CD4-positive, alpha-beta T cell treated with Interleukin-21 for 1 hour (primary cell): ENCODE measurements at places on chromosomes 3 and 15.
A peak's percentile ranks its signal among the peaks of the same experiment; 100 is the strongest.

- no peak for DNase-seq
Observed at GRCh38 chr15:75989045-75989444, 23.2 kb downstream of the NRG4 start.

DNA sequence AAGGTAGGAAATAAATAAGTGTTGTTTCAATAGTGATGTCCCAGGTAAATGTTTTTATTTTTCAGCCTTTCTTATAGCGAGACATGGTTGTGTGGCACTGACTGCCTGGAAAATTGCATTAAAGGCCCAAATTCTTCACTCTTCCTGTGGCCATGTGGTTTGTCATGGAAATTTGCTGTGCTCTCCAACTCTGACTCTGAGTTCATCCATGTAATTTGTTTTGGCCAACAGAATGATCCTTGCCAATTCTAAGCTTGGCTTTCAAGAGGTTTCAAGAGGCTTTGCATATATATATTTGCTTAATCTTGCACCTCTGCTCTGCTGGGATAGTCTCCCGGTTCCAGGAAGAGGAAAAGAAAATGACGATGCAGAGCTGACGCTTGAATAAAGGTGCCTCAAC lies 107.5 kb upstream of the ARHGEF26 start:
- DNase-seq: no peak

DNA sequence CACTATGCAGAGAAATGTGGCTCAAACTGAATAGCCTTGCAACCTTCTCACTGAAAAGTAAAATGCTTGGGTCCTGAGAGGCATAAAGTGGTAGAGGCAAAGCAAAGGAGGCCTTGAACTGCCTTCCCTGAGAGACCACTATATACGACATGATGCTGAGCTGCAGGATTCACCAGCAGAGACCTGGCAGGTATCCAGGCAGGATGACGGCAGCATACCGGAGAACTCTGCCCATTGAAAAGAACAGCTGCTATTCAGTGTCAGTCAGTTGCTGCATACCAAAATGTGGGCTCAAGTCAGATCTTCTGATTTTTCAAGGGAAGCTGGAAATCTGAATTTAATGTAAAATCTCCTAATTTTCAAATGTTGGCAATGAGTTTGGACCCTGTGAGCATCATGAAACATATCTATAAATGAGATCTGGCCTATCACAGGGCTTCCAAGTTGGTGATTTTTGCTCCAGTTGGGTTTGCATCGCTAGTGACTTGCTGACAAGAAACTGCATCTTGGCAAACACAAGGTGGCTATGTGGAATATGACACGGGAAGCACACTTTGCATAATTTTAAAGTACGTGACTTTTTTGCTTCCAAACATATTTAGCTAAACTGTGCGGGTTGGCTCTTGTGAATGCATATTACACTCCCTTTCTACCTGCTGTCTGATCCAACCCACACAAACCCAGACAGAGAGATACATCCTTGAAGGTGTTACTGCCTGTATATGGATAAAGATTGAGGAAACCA lies 529.0 kb downstream of the AGBL1 start:
- no peak for DNase-seq

GRCh38 chr15:43879386-43880355 lies 52.9 kb downstream of the WDR76 start:
- DNase-seq: no peak

GRCh38 chr3:150278843-150279381 lies 129.2 kb upstream of the TSC22D2 start:
- no peak for DNase-seq

DNA sequence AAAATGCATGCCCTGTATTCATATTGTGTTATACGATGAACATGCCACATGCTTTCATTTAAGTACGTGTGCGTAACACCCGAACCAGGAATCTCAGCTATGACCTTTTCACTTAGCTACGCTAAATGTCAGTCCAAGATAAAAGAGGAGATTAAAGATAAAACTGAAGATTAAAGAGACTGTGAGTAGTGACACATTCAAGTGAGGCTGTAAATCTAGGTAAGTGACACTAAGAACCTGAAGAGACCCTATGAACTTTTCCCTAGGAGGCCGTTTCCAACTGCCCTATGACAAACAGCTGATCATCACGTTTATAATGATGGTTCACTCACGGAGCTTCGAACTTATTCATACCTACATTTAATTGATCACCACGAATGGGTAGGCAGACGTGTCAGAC lies 32.2 kb downstream of the TFRC start:
- DNase-seq: no peak

DNA sequence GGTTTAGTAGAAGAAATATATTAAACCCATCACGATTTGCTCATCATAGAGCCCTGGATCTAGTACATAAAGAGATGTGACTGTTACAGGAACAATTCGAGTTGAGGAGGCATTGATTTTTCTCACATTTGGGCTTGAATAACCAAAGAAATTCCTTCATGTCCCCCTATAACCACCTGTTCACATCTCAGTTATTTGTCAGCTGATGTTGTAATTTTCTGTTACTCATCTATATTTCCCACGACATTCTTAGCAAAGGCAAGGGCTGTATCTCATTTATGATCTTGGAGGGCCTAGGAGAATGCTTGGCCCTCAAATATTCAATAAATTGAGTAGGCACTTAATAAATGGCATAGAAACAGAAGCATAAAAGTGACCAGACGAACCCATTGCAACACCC lies 36.4 kb upstream of the GYG1 start:
- no peak for DNase-seq

DNA sequence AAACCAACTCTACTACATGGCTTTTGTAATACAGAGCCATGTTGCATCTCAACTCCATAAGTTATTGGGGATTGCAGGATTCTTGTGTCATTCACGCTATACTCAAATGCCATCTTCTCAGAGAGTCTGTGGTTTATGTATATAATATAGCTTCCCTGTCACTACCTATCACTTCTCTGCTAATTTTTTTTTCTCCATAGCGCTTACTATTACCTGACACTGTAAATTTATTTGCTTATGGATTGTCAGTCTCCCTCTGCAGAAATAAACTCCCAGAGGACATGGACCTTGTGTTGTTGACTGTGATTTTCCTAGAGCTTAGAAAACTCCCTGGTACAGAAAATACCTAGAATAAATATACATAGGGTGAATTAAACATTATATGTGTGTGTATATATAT lies 990.5 kb downstream of the TBL1XR1 start:
- no peak for DNase-seq

DNA sequence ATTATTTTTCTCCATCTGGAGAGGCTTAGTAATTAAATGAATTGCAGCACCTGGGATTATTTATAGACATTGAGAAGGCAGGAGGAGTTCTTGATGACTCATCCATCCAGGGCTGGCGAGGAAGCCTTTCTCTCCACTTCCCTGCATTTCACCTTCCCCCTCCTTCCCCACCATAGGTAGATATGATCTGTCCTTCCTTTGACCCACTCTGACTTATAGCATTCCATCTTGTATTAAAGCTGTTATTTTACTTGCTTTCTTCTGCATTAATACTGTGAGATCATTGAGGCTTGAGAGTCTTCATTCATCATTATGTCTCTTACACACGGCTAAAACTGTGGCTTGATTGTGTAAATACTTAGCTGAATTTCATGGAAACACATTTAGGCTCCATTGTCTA lies 288.8 kb downstream of the FEZF2 start:
- DNase-seq: no peak

- no peak for DNase-seq
Observed at GRCh38 chr3:154886437-154886836, 193.7 kb upstream of the MME start.

DNA sequence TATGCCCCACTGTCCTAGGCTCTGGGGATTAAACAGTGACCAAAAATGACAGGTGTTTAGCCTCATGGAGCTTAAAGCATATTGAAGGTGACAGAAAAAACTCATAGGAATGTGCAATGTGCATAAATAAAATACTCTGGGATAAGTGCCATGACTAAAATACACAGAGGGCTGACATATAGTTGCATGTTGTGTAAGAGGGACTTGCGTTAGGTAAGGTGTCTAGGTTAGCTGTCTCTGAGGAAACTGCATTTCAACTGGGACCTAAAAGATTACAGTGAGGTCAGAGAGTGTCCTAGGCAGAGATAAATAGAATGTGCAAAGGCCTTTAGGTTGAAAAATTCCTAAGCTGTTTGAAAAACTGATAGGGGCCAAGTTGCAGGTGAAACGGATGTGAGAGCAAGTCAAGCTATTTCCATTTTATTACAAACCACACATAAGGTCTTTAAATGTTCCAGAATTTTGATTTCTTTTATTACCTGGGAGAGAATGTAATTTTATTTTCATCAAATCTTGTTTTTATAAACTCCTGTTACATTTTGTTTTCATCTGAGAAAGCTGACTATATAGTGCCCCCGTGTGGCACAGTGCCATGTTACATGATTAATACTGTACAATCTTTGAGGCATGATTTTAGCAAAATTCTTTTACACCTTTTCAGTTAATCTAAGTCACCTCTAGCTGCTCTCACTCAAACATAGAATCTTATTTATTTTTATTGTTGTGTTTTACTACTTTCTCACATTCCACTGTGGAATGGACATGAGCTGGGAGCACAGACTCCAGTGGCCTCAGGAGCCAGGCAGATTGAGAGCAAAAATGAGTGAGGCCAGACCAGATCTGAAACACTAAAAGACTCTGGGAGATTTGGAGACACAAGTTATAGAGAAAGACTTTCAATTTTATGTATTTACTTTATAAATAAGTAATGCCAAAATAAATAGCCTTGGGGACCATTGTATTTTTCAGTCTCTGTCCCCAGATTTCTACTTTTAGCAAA lies 259.6 kb upstream of the ZNF717 start:
- DNase-seq: no peak

- peak; percentile 20 for DNase-seq
Observed at GRCh38 chr3:42749753-42750231, 23.3 kb downstream of the CCDC13 start.

DNA sequence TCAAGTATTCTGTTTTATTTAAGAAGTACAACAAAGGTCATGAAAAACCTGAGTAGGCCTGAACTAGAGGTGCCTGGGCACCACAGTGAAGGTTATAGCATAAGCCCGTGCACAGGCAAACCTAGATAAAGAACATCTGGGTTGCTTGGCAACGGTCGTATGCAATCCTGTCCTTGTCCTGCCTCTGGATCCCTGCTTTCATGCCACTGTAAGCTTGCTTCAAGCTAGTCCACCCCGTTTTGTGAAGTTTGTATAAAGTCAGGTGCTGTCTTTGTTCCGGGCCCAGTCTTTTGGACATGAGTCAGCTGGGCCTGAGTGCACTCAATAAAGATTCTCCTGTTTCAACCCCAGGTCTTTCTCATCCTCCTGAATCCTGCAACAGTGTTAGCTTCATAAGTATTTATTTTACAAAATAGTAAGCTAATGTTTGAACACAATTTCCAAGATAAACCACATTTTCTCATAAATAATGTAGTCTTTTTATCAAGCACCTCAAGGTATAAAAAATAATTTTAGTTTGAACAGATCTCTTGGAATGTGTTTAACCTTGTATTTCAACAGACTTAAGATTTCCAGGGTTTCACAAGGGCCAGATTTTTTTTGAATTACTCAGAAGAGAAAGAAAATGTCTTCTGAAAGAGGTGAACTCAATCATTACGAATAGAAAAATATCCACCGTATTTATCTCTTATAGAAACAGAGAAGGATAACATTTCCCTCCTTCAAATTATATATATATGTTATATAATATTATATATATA lies 14.3 kb upstream of the SLC9C1 start:
- no peak for DNase-seq

GRCh38 chr15:57708047-57708446 lies 1.5 kb downstream of the POLR2M start:
- DNase-seq: no peak

GRCh38 chr3:17580901-17581300 lies 161.5 kb downstream of the TBC1D5 start:
- DNase-seq: no peak

- peak; percentile 37 for DNase-seq
Observed at GRCh38 chr3:12336099-12336498, 47.2 kb downstream of the PPARG start.

DNA sequence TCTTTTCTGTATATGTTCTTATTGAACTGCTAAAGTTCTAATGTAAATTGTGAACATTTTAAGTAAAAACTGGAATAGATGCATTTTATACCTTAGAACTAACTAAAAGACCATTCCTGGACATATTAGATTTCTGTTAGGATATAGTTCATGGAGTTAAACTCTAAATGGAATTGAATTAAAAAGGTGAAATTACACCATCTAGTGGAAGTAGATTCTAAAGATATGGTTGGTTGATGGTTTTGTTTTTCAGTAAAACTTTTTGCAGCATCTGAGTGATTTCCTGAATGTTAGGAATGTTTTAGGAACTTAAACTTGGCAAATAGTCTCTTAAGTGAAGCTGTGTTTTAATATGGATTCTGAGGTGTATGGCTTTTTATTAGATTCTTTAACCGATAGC lies 96.8 kb downstream of the SLMAP start:
- DNase-seq: no peak

DNA sequence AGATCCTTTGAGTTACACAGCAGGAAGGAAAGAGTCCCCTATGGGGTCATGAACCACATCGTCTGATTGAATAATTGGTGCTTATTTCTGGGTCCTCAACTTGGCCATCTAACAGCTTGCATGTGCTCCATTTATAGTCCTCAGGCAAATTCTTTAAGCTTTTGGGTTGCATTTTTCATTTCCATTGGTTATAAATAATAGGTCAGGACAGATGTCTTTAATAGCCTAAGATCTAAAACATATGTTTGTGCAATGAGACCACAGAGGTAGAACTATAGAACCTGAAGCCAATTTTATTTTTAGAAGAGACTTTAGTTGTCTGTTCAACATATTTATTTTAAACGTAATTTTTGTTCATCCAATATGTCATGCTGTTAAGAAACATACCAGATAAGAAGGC lies 43.2 kb downstream of the CD200R1L start:
- DNase-seq: no peak

DNA sequence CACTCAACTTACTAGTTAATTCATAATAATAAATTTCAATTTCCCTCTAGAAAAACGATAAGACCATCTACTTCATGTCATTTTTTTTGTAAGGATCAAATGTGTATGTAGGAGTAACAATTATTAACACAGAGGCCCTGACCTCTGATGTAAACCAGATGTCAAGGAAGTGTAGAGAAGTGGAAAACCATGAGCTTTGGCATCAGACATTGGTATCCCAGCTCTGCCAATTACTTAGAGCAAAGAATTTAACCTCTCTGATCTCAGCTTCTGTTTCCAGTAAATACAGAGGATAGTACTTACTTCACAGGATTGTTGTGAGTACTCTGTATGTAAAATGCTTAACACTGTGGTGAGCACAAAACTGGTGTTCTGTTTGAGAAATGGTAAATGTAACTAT lies 17.5 kb downstream of the AQR start:
- DNase-seq: no peak

DNA sequence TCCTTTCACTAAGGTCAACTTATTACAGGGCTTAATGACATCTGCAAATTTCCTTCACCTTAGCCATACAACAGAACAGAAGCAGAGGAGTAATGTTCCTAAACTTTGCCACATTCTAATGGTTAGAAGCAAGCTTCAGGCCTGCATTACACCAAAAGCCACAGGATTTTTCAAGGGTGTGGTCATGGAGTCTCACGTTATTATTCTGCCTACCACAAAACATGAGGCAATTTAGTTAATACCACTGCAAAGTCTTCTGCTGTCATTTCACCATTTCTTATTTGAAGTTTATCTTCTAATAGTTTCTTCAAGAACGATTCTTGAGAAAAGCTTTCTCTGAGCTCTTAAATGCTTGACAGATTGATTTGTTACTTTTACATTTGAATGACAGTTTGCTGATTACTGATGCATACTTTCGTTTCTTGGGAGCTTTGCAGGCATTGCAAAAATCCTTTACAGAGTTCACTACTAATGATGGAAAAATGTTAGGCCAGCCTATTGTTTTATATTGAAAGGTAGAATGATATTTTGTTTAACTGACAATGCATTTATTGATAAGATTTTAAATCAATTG lies 1257.1 kb downstream of the NSUN3 start:
- DNase-seq: no peak

- no peak for DNase-seq
Observed at GRCh38 chr15:67878712-67879206, 38.9 kb upstream of the RNU6-1 start.
